ENCODE measurements at places on chromosomes 6 and 20.

DNA sequence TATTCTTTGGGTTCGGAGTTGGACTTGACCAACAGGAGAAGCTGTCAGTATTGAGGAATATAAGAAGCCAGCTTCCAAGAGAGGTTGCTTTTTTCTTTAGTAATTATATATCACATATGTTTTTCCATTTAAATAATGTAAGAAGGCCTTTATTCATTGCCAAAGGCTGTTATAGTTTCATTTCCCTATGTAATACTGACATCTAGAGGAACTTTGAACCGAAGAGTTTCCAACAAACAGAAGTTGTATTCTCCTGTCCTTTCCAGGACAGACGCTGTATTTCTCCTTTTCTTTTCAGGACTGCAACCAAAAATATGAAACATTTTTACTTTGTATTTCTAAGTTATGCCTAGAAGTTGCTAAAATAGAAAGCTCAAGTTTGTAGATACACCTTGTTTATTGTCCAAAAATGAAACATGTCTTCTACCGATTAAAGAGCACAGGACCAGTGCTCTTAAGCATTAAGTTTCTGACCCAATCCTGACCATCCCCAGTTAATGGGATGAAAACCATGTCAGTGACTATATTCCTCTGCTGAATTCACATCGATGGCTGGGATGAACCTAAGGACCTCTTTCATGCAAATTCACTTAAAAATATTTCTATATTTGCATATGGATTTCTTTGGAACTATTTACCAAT, 55.1 kb downstream of the MYLK4 start:
- no peak for DNase-seq

- DNase-seq, result no peak
Observed at GRCh38 chr6:162964488-162965140, 236.8 kb downstream of the PACRG start.

GRCh38 chr6:11714116-11714797, 64.3 kb downstream of the ADTRP start:
- DNase-seq, result no peak

DNA sequence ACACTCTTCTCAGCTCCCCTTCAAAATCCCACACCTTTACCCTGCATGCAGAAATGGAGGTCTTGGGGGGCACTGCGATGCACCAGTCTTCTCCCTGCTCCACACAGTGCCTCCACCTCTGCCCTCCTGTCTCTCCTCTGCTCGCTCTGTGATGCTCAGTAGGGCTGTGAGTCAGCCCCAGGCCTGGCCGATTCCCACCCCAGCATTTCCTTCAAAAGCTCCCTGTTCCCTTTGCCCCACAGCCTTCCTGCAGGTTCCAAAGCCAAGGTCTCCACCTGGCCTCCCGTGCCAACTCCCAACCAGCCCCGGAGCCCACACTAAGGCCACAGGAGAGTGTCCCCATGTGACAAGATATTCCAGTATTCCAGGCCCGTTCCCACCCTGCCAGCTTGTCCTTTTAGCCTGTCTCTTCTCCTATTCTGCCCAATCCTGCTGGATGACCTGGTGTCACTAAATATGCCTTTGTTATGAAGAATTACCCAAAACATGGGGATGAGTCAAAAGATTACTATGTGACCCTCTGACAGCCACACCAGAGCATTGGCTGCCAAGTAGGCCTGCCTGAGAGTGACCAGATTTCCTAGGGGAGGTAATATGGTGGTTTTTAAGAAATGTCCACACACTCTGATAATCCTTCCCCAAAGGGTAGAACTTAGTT, 118.9 kb upstream of the NXT1 start:
- DNase-seq, result no peak

DNA sequence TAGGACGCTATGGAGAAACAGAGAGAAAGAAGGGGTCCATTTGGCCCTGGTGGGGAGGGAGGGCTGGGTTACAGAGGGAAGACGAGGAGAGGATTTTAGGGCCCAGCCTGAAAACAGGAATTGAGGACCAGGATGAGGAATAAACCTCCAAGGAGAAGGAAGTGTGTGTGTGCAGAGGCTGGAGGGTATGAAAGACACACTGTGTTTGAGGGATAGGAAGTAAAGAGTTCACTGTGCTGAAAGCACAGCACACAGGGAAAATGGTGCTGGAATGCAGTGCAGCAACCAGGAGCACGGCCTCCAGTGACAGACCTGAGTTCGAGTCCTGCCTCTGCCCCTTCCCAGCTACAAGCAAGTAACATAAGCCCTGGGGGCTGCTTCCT, 7.8 kb downstream of the MBOAT1 start:
- DNase-seq, result no peak

- DNase-seq, result no peak
Observed at GRCh38 chr20:57749131-57749690, 39.4 kb upstream of the PMEPA1 start.

GRCh38 chr20:53698371-53698978, 104.8 kb upstream of the ZNF217 start:
- no peak for DNase-seq
